ENCODE measurements at places on chromosomes 2 and 18.
A peak's percentile ranks its signal among the peaks of the same experiment; 100 is the strongest.

GRCh38 chr2:102258386-102259074 is 52.8 kb upstream of the IL1RL1 start:
- peak; percentile 45 for DNase-seq

GRCh38 chr2:64858541-64859311 is 130.5 kb upstream of the SLC1A4 start:
- no peak for DNase-seq

- no peak for DNase-seq
Observed at GRCh38 chr2:130843321-130843985, 6.7 kb downstream of the ARHGEF4 start.

GRCh38 chr18:43869451-43870008 is 592.2 kb upstream of the SYT4 start:
- DNase-seq: no peak

GRCh38 chr2:2942225-2942624 is 435.4 kb downstream of the EIPR1 start:
- no peak for DNase-seq

- no peak for DNase-seq
Observed at GRCh38 chr18:62877411-62878221, 162.3 kb downstream of the PHLPP1 start.

DNA sequence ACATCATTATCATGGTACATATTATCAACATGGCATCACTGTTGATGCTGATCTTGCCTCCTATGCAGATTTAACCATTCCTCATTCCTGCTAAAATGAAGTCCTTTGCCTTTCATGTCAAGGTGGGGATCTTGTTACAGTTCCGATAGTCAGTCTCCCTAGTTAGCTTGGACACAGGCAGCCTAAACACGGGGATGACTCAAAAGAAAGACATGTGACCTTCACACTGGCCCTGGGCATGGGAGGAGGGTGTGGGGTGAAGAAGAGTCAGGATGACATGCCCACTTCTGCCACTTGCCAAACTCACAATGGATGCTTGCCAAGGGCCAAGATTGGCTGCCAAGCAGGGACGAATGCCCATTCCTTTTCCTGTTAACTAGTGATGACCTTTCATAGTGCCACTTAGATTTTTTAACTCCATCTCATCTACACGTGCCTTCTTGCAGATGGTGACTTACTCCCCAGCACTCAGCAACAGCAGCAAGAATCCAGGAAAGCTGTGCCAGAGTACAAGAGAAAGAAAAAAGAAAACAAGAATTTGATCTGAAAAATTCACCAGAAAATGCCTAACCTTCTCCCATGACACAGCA is 13.9 kb upstream of the SLC1A4 start:
- DNase-seq: no peak

- DNase-seq: no peak
Observed at GRCh38 chr2:149984311-149984710, 396.7 kb upstream of the MMADHC start.

- DNase-seq: no peak
Observed at GRCh38 chr2:46735108-46735691, 180.4 kb downstream of the MCFD2 start.

- DNase-seq: no peak
Observed at GRCh38 chr2:127619203-127619590, 26.8 kb upstream of the GPR17 start.

- DNase-seq: no peak
Observed at GRCh38 chr2:179521944-179522343, 257.3 kb upstream of the SESTD1 start.

DNA sequence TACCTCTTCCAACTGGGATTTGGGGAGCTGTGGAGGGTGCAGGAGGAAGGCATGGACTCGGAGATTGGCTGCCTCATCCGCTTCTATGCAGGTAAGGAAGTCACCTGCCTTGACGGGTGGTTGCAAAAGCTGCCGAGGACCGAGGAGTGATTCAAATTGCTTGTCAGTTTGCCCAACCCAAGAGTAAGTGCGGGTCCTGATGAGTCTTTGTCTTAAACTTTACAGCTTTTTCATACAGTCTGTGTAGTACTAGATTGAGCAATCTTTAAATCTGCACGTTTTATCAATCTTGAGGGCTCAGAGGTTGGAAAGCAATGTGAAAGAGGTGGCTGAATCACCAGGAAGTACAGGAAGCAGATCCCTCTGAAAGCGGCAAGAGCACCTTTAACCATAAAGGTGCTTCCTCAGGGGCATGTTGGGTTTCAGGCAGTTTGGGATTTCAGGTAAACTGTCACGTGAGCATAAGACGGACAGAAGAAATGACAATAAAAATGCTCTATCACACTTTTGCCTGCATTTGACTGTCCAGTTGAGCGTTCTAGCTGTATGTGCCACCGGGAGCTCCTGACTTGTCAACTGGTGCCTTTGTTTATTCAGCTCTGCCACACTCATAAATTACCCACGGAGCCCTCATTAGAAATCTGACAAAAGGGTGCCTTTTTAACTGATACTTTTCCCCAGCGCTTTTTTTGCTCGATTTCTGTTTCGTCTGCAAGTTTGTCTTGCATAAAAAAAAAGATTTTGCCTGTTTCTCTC is 2.0 kb downstream of the PHLPP1 start:
- DNase-seq: peak; percentile 42

DNA sequence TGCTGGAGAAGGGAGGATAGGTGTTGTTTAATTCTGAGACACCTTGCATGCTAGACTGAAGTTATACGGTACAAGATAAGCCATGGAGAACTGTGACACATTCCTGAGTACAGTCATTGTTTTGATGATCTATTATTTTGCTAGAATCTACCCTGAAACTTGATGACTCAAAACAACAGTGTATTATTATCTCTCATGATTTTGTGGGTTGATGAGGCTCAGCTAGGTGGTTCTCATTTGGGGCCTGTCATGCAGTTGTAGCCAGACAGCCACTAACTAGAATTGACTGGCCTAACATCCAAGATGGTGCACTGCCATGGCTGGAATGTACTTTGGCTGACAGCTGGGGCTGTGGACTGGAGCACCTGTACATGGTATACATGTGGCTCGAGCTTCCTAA is 5.4 kb upstream of the IL1R1 start:
- DNase-seq: peak; percentile 70

DNA sequence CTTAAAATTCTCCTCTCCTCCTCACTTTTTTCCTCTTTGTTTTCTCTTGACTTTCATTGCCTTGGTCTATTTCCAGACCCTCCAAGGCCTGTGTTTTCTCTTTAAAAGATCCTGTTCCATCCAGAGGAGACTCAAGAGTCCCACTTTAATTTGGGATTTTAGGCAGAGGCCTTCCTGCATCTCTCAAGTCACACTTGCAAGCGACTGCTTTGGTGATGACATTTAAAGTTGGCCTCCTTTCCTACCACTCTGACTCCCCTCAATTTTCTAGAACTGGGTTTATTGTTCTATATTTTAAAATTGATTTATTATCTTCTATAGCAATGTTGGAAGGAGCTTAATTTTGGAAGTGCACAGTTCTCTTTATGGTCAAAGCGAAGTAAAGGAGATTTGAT is 16.3 kb downstream of the ASAP2 start:
- DNase-seq: no peak

DNA sequence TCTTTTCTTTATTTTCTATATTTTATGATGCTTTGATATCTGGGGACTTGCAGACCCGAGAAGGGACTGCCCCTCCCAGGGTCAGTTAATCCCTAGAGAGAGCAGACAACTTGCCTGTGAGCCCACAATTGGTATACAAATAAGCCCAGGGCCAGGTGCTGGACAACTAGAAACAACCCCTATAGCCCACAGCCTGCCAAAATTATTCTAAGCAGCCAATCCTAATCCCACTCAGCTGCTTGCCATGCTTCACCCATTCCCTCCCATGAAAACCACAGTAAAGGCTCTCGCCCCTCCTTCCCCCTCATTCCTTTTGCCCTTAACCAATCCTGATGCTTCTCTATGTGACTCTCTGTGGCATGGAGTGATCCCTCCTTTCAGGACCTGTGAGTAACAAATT is 380.7 kb downstream of the RBM43 start:
- no peak for DNase-seq

GRCh38 chr2:12950957-12951656 is 234.4 kb downstream of the TRIB2 start:
- DNase-seq: no peak

- DNase-seq: no peak
Observed at GRCh38 chr2:174836377-174836994, 72.2 kb upstream of the CHRNA1 start.

Data from stimulated activated CD4-positive, alpha-beta T cell treated with anti-CD3 and anti-CD28 coated beads, Interleukin-4, amount 100 ng/mL, for 24 hours (primary cell).